ENCODE measurements at places on chromosomes 16 and 17.
A peak's percentile ranks its signal among the peaks of the same experiment; 100 is the strongest.

DNA sequence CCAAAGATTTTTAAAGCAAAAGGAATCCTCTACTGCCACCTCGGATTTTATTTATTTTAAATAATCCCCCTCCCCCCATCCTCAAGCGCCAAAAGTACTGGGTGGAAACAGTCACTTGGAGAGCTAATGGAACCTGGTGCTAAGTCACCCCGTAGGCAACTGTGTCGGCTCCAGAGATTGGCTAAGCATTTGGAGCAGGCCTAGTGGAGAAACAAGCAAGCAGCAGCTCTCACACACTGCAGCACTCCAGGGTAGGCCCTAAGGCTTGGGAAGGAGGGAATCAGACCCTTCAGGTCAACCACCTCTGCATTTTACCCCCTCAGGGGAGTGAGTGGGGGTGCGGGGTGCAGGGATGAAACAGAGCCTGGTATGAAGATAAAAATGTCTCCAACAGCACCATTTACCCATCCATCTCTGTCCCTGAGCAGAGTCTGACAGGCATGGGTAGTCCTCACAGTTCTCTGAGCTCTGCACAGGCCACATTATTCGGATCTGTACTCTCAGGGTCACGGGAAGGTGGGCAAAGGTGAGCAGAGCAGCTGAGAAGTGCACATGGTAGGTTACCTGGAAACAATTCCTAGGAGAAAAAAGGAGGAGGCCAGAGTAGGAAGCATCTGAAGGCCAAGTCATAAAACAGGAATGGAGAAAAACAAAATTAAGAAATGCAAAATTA lies 27.2 kb upstream of the STAC2 start:
- DNase-seq = no peak

GRCh38 chr16:83842756-83843507 lies 35.2 kb downstream of the HSBP1 start:
- DNase-seq = no peak

DNA sequence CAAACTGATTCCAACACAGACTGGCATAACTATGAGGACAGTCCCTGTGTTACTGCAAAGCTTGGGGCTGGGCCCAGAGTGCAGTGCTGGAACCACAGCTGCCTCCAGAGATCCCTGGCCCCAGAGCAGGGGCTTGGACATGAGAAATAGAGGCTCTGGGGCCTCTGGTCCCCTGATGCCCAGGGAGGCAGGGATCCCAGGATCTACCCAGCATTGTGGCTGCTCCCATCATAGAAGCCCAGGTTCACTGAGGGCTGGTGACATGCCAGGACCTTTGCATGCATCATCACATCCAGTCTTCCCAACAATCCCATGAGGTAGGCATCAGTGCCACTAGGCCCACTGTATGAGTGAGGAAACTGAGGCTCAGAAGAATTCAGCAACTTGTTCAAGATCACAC lies 95.8 kb downstream of the TMEM132E start:
- DNase-seq = no peak

- no peak for DNase-seq
Observed at GRCh38 chr16:83011939-83012338, 385.2 kb downstream of the CDH13 start.

DNA sequence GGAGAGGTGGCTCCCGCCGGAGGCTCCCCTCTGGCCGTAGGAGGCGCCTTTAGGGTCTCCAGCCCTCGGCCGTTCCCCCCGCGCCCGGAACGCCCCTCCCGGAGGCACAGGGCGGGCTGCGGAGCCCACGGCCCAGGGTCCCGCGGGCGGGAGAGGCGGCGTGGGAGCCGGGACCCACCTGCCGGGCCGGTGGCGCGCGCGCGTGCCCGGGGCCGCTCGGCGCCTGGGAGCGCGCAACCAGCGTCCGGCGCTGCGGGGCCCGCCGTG lies at the start of gene MIF4GD:
Gene MIF4GD, minus strand, starts transcription at position 266 of the 267 bp plus-strand sequence. CDS start 1,036 bp downstream, outside the sequence.
- no peak for DNase-seq

GRCh38 chr17:45640141-45640850 lies 143.8 kb upstream of the CRHR1 start:
- peak; percentile 78 for DNase-seq

DNA sequence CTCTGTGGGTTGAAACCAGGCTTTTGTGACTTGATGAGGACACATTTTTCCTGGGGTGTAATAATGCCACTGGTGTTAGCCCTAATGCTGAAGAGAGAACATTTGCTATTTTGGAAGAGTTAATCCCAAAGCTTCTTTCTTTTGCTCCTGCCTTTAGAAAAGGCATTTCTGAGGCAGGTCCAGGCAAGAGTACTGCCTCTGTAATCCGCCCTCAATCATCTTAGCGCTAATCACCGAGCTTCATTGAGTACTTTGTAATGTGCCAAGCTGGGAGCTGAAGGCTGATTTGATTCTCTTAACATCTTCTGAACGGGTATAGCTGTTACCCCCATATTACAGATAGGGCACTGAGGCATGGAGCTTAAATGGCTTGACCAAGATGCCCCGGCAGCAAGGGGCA lies 60.3 kb downstream of the AKAP1 start:
- no peak for DNase-seq

DNA sequence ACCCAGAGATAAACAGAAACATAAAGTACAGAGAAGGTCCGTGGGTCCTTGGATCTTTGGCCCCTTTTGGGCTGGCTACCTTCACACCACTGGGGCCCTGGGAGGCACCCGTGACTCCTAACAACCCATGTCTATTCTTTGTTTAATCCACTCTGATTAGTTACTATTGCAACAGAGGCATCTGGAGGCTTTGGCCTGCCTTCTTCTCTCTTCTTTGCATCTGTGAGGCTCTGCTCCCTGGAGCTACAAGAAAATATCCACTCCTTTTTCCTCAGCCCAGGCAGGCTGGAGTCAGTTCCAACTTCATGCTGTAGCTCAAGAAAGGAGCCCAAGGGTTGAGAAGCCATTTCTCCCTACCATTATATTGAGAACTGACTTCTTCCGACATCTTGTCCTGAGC lies 9.5 kb upstream of the CMIP start:
- DNase-seq = no peak

DNA sequence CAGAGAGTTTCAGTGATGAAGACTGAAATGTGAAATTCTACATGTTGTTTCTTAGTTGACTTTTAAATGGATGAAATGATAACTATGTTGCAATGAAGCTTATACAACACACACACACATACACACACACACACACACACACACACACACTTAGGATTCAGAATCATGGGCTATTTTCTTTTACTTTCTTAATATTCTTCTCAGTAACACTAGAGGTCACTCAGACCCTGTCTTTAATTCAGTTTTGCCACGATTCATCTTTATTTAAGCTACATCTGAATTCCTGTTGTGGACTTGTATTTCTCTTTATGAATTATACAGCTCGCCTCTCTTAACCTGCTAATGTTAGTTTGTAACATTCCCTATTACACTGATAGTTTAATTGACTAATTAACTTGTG lies 109.6 kb upstream of the GOT2 start:
- peak; percentile 21 for DNase-seq

DNA sequence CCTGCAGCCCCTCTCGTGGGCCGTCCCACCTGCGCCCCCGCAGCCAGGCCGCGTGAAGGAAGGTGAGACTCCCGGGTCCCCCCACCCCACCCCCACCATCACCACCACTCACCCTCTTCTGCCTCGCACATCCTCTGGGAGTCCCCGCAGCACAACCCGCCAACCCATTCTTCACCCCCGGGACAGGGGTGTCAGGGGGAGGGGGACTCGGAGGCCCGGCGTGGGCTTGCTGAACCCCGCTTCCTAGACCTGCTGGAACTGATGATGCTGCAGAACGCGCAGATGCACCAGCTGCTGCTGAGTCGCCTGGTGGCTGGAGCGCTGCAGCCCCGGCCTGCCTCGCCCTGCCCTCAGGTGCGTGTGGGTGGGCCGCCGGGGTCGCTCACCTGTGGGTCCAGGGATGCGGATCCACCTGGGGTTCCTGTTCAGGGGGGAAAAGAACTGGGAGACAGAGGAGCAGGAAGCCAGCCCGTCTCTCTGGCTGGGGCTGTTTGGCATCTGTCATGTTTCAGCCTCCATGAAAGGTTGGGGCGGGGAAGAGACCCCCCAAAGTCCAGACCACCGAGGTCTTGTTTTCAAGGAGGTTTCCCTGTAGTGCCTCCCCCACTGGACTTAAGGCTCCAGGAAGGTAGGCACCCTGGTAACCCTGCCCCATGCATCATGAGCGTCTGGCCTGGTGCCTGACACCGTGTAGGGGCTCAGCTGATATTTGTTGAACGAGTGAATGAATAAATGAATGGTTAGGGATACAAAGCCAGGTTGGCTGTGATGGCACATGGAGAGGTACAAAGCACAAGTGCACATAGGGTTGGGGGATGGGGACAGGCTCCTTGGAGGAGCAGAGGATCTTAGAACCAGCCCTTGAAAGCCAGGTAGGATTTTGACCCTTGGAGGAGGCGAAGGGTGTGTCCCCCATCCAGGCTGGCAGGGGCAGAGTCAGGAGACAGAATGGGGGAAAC lies 849 bp downstream of the PRR29 start:
- DNase-seq = no peak

- peak; percentile 48 for DNase-seq
Observed at GRCh38 chr17:1058423-1059130, 61.6 kb downstream of the TIMM22 start.

- no peak for DNase-seq
Observed at GRCh38 chr16:83943516-83944050, 9.5 kb upstream of the OSGIN1 start.

DNA sequence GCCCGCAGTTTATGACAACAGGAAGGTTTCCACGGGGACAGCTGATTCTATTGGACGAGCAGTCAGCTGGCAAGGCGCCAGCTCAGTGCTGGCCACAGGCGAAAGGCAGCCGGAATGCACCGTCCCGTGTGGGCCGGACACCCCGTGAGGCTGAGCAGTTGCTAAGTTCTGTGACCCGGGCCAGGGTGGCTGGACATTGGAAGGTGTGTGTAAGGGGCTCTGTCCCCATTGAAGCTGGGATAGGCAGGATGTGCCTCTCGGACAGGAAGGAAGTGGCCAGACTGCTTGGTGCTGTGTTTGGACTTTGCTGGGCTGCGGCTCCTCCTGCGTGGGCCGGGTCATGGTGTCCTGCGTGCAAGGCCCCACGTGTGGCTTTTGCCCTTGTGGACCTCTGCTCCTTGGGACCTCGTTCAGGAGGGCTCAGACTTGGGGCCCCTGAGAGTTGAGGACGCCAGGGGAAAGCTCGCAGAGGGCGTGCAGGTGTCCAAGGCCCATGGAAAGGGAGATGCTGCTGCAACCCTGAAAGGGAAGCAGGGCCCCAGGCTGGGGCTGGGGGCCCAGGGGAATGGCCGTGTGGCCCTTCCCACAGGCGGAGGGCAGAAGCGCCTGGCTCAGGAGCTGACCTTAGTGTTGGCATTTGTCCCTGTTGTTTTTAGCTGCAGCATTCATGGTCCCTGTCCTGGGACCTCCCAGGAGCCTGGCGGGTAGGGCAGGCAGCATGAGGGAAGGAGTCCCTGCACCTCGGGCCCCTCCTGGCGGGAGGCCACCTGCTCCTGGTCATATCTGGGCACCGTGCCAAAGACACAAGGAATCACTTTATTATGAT lies 10.0 kb downstream of the BAIAP2 start:
- DNase-seq = peak; percentile 71

DNA sequence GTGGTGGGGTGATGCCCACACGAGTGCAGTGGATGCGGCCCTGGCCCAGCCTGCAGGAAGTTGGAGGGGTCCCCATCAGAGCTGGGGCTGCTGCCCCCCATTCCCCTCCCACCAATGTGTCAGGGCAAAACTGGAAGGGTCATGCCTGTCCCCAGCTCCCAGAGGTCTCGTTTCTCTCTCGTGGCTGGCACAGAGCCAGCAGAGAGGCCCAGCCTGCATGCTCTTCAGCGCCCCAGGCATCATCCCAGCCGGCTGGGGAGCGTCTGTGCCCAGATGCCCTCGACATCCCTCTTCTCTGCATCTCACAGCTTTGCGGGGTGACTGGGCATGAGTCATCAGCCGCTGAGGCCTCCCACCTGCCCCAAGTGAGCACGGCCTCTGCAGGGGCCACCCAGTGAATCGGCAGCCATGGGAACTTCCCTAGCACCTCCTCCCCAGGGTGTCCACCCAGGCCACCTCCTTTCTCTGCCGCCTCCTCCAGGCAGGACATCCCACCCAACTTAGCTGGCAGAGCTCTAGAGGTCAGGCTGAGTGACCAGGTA lies 9.8 kb upstream of the CSNK1D start:
- DNase-seq = peak; percentile 84

GRCh38 chr16:2455081-2455845 lies 4.6 kb upstream of the TEDC2 start:
- DNase-seq = no peak

- DNase-seq = peak; percentile 32
Observed at GRCh38 chr17:31780483-31780882, 78.6 kb downstream of the COPRS start.

GRCh38 chr17:36198831-36199465 lies 2.4 kb upstream of the CCL3L1 start:
- DNase-seq = no peak

DNA sequence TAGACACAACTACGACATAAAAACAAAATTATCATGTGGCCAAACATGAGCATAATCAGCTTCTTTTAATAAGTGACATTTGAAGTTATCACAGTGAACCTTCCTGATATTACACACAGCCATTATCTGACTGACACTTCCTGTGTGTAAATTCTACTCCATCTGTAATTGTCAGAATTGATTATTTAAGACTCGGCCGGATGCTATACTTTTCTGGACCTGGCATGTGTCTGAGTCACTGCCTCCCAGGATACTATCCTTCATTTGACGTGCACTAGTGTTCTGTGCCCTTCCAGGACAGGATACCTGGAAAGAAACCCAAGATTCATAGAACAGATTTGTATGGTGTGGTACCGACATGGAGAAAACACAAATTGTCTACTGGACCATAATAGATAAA lies 242.0 kb downstream of the HS3ST3A1 start:
- DNase-seq = no peak

DNA sequence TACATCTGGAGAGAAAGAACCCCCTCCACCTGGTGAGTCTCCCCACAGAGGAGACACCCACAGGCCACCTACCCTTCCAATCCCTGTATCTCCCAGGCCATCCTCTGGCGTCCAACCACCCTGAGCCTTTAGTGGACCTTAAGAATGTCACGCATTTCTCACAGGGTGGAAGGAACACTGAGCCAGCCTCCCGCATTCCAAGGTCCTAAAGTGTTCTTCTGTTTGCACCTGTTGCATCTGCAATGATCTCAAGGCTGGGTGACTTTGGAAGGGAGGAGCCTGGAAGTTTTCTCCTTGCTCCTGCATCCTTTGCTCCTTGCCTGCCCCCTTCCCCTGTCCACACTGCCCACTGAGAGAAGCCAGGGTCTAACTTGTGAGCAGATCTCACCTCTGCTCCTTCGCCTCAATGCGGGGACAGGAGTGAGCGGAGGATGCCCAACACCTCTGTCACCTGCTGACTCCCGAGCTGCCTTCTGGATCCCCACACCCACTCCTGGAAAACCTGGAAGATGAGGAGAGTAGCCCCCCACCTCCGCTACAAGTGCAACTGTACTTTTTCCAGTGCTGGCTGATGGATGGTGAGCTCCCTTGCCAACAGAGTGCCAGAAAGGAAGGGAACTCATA lies 3.7 kb downstream of the CHST5 start:
- no peak for DNase-seq

- no peak for DNase-seq
Observed at GRCh38 chr16:64866021-64866420, 255.8 kb downstream of the CDH11 start.
